Cortex of kidney (tissue), 1 donor: ENCODE measurements at places on chromosomes 12 and 14.

DNA sequence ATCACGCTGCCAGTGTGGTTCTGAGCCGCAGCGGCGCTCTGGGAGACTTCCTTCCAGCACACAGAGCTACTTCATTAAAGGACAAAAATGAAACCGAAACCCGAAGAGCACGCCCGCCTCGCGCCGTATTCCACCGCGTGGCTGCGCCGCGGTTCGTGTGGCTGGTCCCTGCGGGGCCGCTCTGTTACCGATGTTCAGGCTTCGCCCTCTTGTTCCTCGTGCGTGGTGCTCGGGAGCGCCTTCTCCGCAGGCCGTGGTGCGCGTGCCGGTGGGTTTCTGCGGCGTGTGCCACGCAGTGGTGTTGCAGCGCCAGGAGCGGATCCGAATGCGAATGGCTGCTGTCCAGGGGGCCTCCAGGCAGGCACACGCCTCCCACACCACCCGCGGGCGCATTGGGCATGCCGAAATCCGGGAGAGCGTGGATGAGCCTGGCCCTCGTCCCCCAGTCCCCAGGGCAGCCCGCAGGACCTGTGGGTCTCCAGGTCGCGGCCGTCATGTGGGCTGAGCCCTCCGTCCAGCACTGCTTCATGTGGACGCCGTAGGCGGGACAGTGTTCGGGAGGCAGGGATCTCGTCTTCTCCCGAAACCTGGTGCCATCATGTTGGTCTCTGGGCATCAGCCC, 91.2 kb downstream of the ADGRD1 start:
- no peak for DNase-seq

- DNase-seq = no peak
Observed at GRCh38 chr12:26047401-26048226, 77.2 kb downstream of the BHLHE41 start.

- DNase-seq = no peak
Observed at GRCh38 chr12:14076538-14076937, 95.1 kb upstream of the GRIN2B start.

DNA sequence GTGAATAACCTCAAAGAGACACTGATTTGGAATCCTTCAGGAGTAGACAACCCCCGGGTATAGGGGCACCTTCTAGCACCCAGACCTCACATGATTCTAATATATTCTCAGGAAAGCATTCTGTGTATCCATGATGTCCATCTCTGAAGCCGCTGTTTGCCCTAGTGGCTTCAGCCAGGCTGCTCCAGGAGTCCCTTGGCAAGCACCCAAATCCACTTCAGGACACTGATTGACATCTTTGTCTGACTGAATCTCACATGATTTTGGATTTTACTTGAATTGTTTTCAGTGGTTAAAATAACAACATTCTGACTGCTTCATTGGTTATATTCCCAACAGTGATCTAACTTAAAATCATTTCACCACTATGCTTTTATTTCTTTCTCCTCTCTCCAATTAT, 390.5 kb upstream of the CLEC14A start:
- DNase-seq = no peak

DNA sequence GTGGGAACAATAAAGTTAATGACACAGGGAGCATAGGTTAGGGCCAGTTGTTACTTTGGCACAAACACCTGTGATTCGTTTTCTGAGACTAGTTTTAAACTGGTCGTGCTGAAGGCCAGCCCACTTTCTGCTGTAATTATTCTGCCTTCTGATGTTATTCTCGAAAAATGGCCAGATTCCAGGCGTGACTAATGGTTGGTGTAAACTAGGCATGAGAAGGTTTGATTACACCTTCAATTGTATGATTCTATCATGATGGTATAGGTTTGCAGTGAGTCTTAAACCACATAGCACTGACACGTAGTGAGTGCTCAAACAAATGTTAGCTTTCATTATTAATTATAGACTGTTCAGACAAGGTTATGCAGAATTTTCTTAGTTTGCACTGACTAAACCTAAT, 39.0 kb downstream of the CKB start:
- no peak for DNase-seq

DNA sequence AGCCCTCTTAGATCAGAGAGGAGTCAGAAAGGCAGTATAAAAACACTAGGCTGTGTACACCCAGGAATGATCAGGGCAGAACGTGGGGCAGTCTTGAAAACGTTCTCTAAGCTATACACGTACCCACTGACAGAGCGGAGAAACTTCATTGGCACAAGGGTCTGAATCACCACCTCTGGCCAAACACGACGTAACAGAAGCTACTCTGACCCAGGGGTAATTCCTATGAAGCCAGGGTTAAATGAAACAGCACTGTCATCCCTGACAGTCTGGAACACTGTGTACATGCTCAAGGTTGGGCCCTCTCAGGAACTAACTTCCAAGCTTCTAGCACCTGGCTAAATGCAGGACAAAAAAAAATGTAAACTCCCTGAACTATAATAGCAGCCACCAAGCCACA, 38.4 kb downstream of the PARP11 start:
- DNase-seq = no peak

DNA sequence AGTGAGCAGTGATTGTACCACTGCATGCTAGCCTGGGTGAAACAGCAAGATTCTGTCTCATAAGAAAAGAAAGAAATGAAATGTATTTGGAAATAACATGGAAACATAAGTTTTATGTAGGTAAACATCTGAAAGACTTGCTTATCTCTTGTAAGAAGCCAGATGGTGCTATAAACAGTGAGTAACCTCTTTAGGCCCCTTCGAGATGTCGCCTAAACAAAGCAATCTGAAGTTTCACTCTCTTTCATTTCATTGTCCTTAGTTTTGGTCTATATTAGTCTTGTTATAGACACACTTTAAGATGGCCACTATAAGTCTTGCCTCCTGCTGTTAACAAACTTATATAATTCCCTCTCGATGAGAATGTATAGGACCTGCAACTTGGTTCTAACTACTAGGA, 472.6 kb upstream of the ATP2B1 start:
- DNase-seq = no peak
